Hepatocyte (in vitro differentiated cells): ENCODE measurements at places on chromosomes 3 and 15. TPM values are rescaled to one million over a fixed set of nuclear protein-coding genes. Genes with fewer than 3 reads are reported as not detected.

Gene PAQR5
- total RNA-seq, result 2.1 and 2.6 TPM in 2 replicates

Gene ISLR2
- 1.7 TPM in 1 of 2 replicates, not detected in the other for total RNA-seq

Gene ELL3
- total RNA-seq, result 5.0 and 7.7 TPM in 2 replicates

Gene IMPG2
- total RNA-seq, result 0.72 and 0.77 TPM in 2 replicates

Gene GPR149
- total RNA-seq, result 0.44 TPM in 1 of 2 replicates, not detected in the other

Gene UBAP1L
- total RNA-seq, result 0.96 and 1.8 TPM in 2 replicates

Gene HTR3C
- total RNA-seq, result not detected in 2 replicates

Gene VPS13C
- total RNA-seq, result 52.3 and 60.9 TPM in 2 replicates

Gene NANOGP8
- not detected in 2 replicates for total RNA-seq

Gene TMCO5A
- not detected in 2 replicates for total RNA-seq

Gene PIF1
- 0.76 and 1.5 TPM in 2 replicates for total RNA-seq

Gene SNRPN
- total RNA-seq, result 225 and 242 TPM in 2 replicates

Gene GPR27
- 1.4 and 3.1 TPM in 2 replicates for total RNA-seq

Gene KIF7
- 3.0 and 5.3 TPM in 2 replicates for total RNA-seq

Gene CA12
- total RNA-seq, result 9.5 and 13.8 TPM in 2 replicates

Gene A4GNT
- total RNA-seq, result 0.16 and 0.67 TPM in 2 replicates

Gene CLDN16
- total RNA-seq, result 0.77 and 1.3 TPM in 2 replicates

Gene KNG1
- 88.9 and 109 TPM in 2 replicates for total RNA-seq

Gene NISCH
- 52.1 and 74.5 TPM in 2 replicates for total RNA-seq

Gene SKOR1
- 0.12 and 0.23 TPM in 2 replicates for total RNA-seq

Gene RASGRF1
- total RNA-seq, result 1.5 and 2.3 TPM in 2 replicates

Gene LRRIQ4
- total RNA-seq, result not detected in 2 replicates

Gene MFAP1
- total RNA-seq, result 26.9 and 37.8 TPM in 2 replicates

Gene GCNT3
- total RNA-seq, result 17.5 and 21.6 TPM in 2 replicates

Gene BLM
- total RNA-seq, result 3.5 and 4.3 TPM in 2 replicates

Gene GHSR
- not detected in 2 replicates for total RNA-seq
